GM12864 (cell line): ENCODE measurements at places on chromosomes 2 and 18.

- no peak for DNase-seq
Measured at GRCh38 chr2:235144291-235144690, 192.5 kb downstream of the SH3BP4 start.

- no peak for DNase-seq
Measured at GRCh38 chr2:222950638-222951285, 89.9 kb downstream of the ACSL3 start.

DNA sequence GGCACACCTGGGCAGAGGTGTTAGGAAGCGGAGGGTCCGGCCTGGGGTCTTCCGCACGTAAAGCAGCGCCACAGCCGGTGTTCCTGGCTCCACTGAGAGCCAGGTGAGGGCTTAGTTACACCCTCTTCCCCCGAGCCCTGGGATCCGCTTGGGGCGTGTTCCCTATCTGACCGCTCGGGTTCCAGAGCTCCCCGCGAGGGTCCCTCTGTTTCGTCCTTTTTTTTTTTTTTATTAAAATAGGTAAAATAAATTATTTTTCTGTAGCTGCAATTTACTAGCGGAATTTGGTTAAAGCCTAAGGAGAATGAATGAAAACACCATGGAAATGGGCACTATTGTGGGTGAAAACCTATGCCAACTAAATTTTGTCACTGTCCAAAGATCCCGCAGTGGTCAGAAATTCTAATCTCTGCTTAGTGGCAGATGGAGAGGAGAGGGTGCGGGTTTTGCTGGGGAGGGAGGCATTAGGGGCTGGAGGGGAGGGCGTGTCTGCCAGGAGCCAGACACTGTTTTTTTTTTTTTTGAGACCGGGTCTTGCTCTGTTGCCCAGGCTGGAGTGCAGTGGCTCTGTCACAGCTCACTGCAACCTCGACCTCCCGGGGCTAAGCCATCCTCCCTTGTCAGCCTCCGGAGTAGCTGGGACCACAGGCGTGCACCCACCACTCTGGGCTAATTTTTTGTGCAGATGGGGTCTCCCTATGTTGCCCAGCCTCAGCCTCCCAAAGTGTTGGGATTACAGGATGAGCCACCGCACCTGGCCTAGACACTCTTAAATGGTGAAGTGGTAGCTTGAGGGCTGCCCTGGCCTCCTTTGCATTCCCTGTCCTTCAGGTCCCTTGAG, 834 bp downstream of the PDCL3 start:
- DNase-seq, result no peak

GRCh38 chr2:26157580-26157979, 15.3 kb upstream of the GAREM2 start:
- DNase-seq, result no peak

DNA sequence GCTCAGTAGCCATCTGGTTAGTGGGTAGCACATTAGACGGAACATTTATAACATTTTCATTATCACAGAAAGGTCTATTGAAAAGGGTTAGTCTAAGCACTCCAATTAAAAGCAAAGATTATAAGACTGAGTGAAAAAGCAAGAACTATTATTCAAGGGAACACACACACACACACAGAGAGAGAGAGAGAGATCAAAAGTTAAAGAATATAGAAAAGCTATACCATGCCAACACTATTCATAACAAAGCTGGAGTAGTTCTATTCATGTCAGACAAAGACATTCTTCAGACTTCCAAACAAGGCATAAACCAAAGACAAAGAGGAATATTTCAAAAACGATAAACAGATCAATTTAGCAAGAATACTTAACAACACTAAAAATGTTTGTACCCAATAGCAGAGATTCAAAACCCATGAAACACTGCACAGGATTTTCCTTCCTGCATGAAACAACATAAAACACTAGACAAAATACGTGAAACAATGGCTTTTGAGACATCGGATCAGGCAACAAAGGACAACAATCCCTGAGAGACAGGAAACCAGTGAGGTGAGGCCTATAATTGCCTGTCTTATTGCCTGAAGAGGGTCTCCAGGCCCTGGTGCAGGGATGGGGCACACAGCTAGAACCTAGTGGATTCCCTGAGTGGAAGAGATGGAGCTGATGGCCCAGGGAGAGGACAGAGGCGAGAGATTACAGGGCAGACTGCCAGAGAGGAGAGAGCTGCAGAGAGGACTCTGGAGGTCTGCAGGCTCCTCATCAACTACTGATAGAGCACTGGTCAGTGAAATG, 83.6 kb upstream of the NPAS2 start:
- no peak for DNase-seq

DNA sequence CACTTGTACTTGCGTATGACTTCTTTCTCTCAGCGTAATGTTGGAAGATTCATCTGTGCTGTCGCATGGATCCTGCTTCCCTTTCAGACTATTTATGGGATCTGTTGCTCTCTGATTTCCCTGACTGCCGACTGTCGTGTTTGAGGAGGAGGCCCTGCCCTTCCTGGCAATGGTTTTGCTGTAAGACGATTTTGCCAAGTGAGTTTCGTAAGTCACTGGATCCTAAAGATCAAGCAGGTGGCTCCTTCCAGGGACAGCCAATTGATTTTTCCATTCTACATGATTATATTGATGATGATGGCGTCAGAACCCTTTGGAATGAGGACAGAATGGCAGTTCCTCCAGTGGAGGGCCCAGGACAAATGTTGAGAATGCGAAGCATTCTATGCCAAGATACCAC, 8.7 kb upstream of the B3GNT2 start:
- no peak for DNase-seq

DNA sequence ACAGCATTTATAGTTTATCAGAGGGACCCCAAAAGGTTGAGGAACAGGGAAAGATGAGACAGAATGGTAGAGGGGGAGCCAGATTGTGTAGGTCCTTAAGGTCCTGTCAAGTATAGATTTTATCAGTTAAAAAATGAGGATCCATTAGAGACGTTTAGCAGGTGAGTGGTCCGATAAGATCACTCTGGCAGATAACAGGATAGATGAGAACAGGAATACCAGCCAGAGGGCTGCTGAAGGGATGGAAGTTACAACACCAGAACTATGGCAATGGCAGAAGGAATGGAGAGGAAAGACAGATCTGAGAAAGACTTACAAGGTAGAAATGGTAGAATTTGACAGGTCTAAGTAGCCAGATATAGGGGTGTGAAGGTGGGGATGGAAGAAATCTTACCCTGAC, 141.7 kb downstream of the CDH20 start:
- no peak for DNase-seq

- no peak for DNase-seq
Measured at GRCh38 chr2:75077909-75078308, 119.5 kb downstream of the POLE4 start.

- no peak for DNase-seq
Measured at GRCh38 chr2:227710986-227711385, 6.8 kb downstream of the SLC19A3 start.

- no peak for DNase-seq
Measured at GRCh38 chr18:67218556-67218955, 298.0 kb downstream of the DSEL start.

GRCh38 chr2:2646433-2647051, 315.5 kb upstream of the MYT1L start:
- DNase-seq, result no peak

- no peak for DNase-seq
Measured at GRCh38 chr2:135821190-135821589, 15.8 kb downstream of the LCT start.

- DNase-seq, result no peak
Measured at GRCh38 chr2:132416723-132417395, at the start of gene GPR39. TSS of gene GPR39 (plus strand) at chr2:132416805.

DNA sequence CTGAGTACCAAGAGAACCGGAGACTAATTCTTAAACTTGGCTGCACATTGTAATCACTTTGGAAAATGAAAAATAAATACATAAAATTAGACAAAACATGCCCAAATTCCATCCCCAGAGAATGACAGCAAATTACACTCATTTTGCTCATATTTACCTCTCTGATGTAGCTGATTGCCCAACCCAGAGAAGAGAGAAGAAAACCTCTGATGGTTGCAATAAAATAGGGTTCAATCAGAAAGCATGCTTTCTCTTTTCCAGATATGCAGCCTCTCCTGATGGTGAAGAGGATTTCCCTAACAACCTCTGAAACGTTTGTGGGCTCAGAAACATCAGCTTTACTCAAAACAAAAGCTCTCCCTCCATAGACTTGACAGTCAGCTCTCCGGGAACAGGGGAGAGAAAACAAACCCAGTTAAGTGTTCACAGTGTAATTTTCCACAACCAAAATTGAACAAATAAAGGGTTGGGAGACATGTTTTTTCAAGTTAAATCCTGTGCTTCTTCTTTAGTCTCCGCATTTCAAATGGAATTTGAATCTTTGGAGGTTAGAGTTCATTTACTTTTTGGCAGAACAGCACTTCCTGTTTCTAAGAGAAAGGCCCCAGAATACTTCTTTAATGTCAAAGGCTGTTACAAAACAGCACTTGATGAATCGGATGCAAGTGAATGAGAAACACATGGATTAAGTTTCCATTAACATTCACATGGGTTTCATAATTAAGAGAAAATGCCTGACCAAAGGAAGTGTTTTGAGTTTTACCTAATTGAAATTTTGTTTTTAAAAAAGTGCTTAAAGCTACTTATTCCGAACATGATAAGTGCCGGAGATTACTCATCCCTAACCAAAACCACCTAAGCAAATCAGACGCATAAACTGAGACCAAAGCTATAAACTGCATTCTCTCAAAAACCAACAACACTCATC, 570.1 kb upstream of the SYT4 start:
- no peak for DNase-seq

DNA sequence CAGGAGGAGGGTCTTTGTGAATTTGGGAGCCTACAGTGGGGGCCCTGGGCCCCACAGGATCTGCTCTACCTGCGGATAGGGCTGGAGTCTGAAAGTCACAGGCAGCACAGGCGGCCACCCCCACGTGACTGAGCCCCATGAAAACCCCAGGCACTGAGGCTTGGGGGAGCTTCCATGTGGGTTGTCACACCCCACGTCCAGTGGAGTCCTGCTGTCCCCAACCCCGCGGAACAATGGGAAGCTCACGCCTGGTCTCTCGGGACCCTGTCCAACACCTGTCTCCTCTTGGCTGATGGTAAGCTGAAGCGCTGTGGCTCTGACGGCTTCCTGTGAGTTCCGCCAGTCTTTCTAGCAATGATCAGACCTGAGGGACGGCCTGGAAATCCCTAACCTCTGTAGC, 85.8 kb downstream of the PTGR3 start:
- DNase-seq, result no peak

DNA sequence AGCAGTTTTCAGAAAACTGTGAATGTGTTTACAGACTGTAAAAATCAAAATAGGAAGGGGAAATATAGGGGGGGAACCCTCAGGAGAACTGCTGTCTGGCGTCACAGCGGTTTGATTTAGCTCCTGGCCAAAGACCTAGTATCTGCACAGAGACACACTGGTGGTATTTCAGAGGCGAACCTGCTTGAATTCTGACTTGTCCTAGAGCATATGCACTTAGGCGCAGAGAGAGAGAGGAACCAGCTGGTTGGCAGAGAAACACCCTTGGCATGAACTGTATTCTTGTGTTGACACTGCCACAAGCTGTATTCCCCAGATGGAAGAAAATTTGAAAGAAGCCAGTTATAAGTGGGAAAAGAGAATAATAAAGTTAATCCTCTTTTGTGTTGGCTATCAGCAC, 506.5 kb upstream of the NRP2 start:
- DNase-seq, result no peak

DNA sequence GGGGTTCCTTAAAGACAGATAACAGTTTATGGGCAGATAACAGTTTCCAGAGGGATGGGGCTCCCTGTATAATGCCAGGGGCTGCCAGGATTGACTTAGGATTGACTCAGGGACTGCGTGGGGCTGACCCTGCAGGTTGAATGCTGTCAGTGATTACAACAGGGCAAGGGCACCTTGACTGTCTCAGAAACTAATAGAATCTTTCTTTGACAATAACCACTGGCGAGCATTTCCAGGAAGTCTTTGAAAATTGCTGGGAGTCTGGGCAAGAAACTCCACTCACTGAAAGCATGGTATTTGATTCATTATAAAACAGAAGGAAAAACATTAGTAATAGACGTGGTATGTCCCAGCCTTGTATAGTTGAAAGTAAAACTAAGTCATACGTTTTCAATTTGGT, 101.0 kb downstream of the GPD2 start:
- DNase-seq, result no peak

DNA sequence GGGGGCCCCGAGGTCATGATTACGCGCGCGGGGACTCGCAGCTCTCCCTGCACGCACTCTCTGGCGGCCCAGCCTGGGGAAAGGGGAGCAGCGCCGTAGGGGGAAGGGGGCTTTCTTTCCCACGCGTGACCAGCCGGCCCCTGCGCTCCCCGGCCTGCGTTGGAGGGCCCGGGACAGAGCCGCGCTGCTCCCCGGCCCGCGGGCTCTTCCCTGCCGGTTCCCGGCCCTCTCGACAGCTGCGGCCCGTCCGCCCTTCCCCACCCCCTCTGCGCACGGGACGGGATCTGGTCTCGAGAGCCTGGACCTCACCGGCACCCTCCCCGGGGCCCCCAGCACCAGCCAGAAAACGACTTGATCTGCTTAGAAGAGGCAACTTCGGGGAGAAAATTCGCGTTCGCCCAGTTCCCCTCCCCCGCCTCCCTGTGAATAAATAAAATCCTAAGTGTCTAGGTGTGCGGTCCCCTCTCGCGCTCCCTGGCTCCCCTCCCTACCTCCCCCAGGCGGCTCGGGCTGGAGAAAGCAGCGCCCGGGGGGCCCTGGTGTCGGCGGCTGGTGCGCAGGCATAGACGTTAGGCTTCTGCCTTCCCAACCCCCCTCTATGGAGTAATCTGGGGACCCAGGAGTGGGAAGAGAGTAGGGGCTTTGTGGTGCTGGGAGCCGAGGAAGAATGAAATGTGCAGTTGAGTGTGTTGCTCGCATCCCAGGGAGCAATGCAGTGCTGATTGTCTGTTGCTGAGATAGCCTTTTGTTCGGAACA, 803 bp upstream of the FIGN start:
- DNase-seq, result no peak

DNA sequence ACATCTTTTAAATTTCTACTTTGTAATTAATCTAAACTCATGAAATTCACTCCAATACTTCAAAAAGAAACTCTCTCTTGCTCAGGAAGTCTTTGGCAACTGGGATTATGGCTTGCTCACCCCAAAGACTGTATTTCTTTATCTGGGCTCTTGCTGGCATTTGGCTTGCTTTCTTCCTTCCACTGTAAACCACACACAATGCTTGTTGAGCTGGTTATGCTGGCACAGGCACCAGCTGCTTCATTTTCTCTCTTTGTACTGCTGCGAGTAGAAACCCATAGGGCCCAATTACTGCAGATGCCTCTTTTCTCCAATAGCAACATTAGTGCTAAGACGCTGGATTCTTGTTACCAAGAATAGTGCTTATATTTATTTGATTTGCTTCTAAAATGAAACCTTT, 51.4 kb downstream of the SLC38A11 start:
- DNase-seq, result no peak

- no peak for DNase-seq
Measured at GRCh38 chr2:221708902-221709301, 136.8 kb upstream of the EPHA4 start.

- no peak for DNase-seq
Measured at GRCh38 chr2:165176780-165177179, 27.1 kb downstream of the SCN3A start.

- no peak for DNase-seq
Measured at GRCh38 chr2:157466764-157467163, 22.9 kb upstream of the CYTIP start.
